ENCODE measurements at places on chromosomes 16 and 17. TPM values are rescaled to one million over a fixed set of nuclear protein-coding genes. Genes with fewer than 3 reads are reported as not detected.

The SLC4A1 gene
- total RNA-seq: not detected

The BCAR1 gene
- 26.9 TPM for total RNA-seq

The STX1B gene
- total RNA-seq: 2.3 TPM

The TBC1D3G gene
- total RNA-seq: not detected

The XYLT1 gene
- 32.7 TPM for total RNA-seq

The KIF2B gene
- total RNA-seq: not detected

The CD79B gene
- total RNA-seq: not detected

The SF3B3 gene
- total RNA-seq: 39.1 TPM

The PRR14 gene
- total RNA-seq: 8.8 TPM

DNA sequence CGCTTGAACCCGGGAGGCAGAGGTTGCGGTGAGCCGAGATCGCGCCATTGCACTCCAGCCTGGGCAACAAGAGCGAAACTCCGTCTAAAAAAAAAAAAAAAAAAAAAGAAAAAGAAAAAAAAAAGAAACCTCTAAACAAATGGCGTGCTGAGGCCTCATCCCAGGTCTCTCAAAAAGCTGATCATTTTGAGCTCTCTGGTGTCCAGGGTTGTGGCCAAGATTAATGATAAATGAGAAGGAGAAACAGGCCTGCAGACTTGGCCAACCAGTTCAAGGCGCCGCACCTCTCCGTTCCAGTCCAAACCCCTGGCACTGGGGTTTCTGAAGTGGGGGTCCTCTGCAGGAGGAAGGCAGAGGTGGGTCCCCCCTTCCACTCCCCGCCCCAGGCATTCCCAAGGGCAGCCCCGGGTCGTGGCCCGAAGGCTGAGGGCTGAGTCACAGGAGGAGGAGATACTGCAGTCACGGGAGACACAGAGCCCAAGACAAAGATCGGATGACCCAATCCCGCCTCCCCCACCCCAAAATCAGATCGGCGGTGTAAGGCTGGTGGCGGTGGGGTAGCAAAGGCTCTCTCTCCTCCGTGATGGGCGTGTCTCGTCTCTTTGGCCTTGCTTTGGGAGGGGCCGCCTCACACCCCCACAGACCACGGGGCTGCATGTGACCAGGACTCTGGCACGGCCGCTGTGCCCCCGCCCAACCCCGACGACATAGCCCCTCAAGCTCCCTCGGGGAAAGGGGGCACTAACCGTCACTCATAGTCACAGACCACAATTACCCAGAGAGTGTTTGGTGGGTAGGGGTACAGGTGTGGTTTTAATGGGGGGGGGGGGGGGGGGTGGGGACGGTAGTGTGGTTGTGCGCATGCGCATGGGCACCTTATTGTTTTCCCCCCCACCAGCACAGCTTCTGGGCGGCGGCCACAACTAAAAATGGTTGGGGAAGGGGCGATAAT is 1.1 kb downstream of the VAT1 start:
- DNase-seq: peak; percentile 88

GRCh38 chr16:48538746-48539484 is 71.1 kb downstream of the N4BP1 start:
- no peak for DNase-seq

DNA sequence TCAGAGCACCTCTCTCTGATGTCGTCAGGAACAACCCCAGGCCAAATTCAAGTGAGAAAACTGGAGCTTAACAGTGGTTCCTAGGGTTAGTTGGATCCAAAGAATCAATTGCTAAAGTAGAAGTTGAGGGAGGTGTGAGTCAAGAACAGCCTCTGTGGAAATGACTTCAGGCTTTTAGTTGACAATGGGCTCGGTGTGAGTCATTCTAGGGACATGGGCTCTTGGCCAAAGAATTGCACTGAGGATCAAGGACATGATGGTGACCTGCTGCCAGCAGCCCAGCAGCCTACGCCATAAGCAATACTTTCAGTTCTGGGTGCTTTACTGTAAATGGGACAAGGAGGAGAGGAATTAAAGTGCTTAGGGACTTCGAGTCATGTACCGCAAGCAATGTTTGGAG is 32.1 kb upstream of the SMURF2 start:
- peak; percentile 64 for DNase-seq

DNA sequence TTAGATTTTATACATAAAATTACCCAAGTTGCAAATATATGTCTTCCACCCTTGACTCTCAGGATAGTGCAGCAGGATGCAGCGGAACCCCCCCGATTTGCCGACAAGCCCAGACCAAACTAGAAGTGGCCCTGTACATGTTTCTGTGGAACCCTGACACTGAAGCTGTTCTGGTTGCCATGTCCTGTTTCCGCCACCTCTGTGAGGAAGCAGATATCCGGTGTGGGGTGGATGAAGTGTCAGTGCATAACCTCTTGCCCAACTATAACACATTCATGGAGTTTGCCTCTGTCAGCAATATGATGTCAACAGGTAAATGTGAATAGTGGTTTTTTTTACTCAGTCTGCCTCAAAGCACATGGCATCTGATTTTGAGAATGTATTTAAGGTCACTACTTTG is 70.7 kb downstream of the OMG start:
- no peak for DNase-seq

GRCh38 chr16:3214904-3215600 is 19.9 kb downstream of the ZNF200 start:
- DNase-seq: no peak

GRCh38 chr17:49576088-49576916 is 631 bp downstream of the NXPH3 start:
- DNase-seq: peak; percentile 26

GRCh38 chr16:79653373-79653891 is 52.9 kb upstream of the MAF start:
- DNase-seq: no peak

DNA sequence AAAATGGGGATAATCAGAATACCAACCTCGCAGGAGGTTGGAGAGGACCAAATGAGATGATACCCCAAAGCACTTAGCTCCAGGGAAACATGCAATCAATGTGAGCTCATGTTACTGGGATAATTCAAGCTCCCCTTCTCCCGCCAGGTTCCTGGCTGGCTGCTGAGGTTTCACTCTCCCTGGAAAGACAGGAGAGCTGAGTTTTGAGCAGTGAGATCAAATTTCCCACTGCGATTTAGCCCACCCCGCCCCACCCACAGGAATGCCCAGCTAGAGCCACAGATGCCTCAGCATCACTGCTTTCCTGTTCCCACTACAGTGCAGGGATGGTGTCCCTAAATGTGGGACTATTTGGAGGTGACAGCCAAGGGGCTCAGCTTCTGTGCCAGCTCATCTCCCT is 56.7 kb downstream of the ZNF423 start:
- DNase-seq: no peak

GRCh38 chr16:57754354-57755060 is 18.9 kb downstream of the KATNB1 start:
- no peak for DNase-seq

DNA sequence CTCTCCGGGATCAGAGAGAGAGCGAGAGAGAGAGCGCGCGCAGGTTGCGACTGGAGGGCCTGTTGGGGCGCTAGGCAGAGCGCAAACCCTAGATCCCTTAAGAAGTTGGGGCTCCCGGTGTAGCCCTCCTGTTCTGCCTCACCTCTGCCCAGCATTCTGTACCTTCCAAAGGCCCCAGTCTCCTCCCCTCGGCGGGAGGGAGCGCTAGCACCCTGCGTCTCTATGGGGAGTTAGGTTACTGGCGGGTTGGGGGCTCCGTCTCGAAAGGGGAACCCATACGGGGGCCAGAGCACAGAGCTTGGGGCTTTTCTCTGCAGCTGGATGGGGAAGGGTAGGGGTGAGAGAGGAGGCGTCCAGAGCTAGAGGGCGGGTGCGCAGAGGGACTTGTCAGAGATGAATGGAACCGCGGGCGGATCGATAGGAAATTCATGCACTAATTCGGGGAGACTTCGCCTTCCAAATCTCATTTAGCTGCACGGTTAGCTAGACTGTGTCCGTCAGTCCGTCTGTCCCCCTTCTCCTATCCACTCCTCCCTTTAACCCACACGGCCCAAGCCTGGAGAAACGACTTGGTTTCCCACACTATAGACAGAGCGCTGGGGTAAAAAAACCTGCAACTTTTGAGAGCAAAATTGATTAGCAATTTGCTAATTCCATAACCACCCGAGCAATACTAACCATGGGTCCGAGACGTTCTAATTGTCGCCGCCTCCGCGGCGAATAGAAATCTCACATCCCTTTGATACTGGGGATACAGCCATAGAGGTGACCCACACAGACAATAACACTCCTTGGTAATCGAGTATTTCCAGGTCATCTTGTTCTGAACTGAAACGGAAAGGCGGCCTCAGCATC is 693 bp upstream of the HOXB4 start:
- peak; percentile 54 for DNase-seq

DNA sequence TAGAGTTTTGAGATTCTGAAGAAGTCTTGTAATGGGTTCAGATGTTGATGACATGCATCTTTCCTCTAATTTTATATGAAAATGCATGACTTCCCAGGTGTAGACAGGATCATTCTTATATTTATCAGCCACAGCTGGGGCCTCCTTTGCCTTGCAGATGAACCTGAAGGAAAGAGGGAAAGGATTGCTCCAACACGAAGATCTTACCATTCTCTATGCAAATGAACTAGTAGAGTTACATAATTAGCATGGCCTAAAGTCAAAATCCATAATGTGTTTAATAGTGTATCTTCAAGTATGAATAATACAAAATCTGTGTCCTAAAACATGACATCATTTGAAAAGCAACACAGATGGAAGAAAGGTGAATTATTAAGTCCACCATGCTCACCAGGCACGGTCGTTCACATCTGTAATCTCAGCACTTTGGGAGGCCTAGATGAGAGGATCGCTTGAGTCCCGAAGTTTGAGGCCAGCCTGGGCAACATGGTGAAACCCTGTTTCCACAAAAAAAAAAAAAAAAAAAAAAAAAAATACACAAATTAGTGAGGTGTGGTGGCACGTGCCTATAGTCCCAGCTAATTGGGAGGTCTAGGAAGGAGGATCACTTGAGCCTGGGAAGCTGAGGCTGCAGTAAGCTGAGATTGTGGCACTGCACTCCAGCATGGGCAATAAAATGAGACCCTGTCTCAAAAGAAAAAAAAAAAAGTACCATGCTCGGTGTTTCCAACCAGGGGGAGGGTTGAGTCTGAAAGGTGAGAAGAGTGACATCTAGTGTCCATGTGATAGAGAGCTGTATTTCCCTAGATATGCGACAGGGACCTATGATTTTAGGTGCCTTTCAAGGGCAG is 6.3 kb downstream of the VWA3A start:
- DNase-seq: peak; percentile 55

- peak; percentile 79 for DNase-seq
These were observed 792 bp upstream of the RAC3 start for GRCh38 chr17:82030470-82031302.

DNA sequence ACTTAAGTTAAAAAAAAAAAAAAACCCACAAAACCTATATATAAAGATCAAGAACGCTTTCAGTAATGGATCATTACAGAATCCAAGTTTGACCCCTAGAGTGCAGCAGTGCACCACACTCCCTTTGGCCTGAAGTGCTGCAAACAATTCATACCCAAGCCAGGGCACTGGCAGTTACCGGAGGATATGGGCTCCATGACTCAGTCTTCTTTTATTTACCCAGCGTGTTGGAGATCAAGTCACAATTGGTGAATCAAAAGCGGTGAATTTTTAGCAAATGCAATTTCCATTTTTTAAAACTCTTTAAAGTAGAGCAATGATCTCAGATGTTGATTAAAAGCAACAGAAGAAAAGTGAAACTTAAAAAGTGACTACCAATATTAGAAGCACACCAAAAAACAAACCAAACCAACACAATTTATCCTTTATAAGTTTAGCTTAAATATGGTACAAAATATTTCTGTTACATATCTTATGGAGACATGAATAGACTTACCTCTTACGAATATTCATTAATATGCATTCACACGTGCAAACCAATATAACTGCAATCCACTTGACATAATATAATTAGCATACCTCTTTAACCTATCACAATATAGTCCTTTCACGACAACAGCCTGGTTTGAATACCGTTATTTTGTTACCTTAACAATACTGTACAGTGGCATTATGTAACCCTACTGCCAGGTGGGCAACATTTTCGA is 46.3 kb downstream of the ZNF652 start:
- peak; percentile 92 for DNase-seq

- peak; percentile 73 for DNase-seq
These were observed 25.0 kb upstream of the KCNJ2 start for GRCh38 chr17:70144260-70144846.

- peak; percentile 79 for DNase-seq
These were observed 2.7 kb downstream of the TNFAIP1 start for GRCh38 chr17:28338056-28338768.

GRCh38 chr16:87625241-87625797 is 23.0 kb downstream of the JPH3 start:
- DNase-seq: no peak

DNA sequence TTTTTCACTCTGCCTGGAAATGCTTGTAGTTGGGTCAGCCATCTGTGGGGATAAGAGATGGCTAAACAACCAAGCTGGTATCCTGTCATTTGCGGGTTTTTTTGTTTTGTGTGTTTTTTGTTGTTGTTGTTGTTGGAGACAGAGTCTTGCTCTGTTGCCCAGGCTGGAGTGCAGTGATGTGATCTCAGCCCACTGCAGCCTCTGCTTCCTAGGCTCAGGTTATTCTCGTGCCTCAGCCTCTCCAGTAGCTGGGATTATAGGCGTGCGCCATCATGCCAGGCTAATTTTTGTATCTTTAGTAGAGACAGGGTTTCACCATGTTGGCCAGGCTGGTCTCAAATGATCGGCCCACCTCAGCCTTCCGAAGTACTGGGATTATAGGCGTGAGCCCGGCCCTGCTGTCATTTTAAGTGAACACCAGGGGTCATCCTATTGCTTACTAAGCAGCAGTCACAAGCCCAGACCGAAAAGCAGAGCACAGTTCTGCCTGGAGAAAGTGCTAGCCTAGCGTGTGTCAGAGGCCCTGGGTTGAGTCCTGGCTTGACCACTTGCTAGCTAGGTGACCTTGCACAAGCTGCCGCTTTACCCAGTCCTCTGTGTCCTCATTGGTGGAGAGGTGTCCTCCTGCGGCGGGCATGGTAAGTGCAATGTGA is 4.6 kb downstream of the SMCR8 start:
- peak; percentile 74 for DNase-seq

GRCh38 chr17:73644145-73645049 is at the start of gene SDK2:
Gene SDK2 (minus strand): TSS chr17:73644445. CDS start chr17:73644088, 357 bp downstream.
- DNase-seq: no peak

DNA sequence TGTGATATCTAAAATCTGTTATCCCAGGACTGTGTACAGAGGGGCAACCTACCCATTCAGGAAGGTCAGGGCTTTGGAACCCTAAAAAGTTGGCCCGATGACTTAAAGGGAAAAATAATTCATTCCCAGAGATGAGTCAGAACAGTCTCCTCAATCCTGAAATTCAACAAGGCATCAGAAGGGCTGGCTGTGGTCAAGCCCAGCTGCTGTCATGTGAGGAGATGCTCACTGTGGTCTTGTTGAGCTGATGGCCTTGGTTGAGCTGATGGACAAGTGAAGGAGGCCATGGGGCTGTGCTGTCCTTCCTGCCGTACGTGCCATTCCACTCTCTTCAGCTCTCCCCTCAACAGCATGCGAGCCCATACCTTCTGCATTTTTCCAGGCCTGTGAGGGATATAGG is 20.9 kb upstream of the DRG2 start:
- DNase-seq: no peak

GRCh38 chr17:40021451-40021971 is 6.3 kb downstream of the CSF3 start:
- DNase-seq: peak; percentile 42
